ENCODE measurements at places on chromosomes 16 and 17.

DNA sequence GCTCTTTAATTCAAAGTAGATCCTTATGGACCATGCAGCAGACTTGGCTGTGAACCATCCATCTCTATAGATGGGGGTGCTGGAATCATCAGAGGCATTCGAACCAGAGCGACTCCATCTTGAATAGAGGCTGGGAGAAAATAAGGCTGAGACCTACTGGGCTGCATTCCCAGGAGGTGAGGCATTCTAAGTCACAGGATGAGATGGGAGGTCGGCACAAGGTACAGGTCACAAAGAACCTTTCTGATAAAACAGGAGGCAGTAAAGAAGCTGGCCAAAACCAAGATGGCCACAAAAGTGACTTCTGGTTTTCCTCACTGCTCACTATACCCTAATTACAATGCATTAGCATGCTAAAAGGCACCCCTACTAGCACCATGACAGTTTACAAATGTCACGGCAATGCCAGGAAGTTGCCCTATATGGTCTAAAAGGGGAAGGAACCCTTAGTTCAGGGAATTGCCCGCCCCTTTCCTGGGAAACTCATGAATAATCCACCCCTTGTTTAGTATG lies 89.2 kb upstream of the BRD7 start:
- no peak overlapping the region for H3K4me3 ChIP-seq
- no peak overlapping the region for H3K27ac ChIP-seq
- no peaks in the 10 kb centered on the region for H3K4me1 ChIP-seq
- H3K27me3 ChIP-seq: no peaks in the 10 kb centered on the region

GRCh38 chr17:41354536-41354935 lies 3.9 kb upstream of the KRT33A start:
- DNase-seq: no peak
- H3K36me3 ChIP-seq: no peaks in the 10 kb centered on the region
- no peak overlapping the region for H3K4me3 ChIP-seq
- no peaks in the 10 kb centered on the region for H3K27me3 ChIP-seq
- H3K27ac ChIP-seq: no peak overlapping the region

DNA sequence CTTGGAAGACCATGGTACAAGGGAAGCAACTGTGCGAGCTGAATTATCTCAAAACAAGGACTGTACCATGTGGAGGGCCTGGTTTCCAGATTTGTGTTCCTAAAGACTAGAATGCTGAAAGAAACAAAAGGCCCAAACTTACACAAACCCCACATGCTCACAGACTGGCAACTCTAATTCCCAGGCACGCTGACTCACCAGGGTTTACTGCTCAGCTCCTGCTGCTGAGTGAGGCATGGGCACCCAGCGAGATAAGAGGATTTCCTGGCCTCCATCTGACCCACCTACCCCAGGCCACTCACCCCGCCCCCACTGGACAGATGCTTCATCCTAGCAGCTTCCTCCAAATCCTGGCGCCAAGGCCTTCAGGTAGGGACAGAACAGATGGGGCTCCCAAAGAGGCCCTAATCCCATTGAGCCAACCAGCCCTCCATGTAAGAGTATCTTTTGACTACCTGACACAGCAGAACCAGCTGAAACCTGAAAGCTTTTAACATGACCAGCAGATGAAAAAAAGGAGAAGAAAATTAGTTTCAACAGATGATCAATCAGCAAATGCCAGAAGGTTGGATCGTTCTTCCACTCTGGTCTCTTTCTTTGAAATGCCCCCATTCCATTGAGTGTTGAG lies 33.9 kb downstream of the DCUN1D3 start:
- no peak overlapping the region for H3K4me3 ChIP-seq
- DNase-seq: peak; percentile 82
- peaks cover 73% of the 10 kb centered on the region for H3K4me1 ChIP-seq

- no peak for DNase-seq
- no peaks in the 10 kb centered on the region for H3K36me3 ChIP-seq
- H3K27ac ChIP-seq: peak overlapping the region; percentile 54
- H3K4me1 ChIP-seq: peaks cover 25% of the 10 kb centered on the region
- no peaks in the 10 kb centered on the region for H3K27me3 ChIP-seq
These were observed 11.7 kb downstream of the ERN1 start for GRCh38 chr17:64117981-64118979.

- no peaks in the 10 kb centered on the region for H3K27me3 ChIP-seq
- no peak for DNase-seq
- H3K4me3 ChIP-seq: peak overlapping the region; percentile 8
- H3K36me3 ChIP-seq: no peaks in the 10 kb centered on the region
- no peaks in the 10 kb centered on the region for H3K4me1 ChIP-seq
These were observed 78.1 kb upstream of the DHX40 start for GRCh38 chr17:59487161-59487873.

GRCh38 chr17:1515640-1516387 lies 598 bp downstream of the INPP5K start:
- no peaks in the 10 kb centered on the region for H3K27me3 ChIP-seq
- peak overlapping the region; percentile 91 for H3K4me3 ChIP-seq
- H3K27ac ChIP-seq: peak overlapping the region; percentile 92

GRCh38 chr16:31074814-31075183 lies 577 bp downstream of the ZNF646 start:
- H3K27ac ChIP-seq: peak overlapping the region; percentile 95
- peaks cover 37% of the 10 kb centered on the region for H3K36me3 ChIP-seq
- no peaks in the 10 kb centered on the region for H3K27me3 ChIP-seq
- H3K4me1 ChIP-seq: peaks cover 20% of the 10 kb centered on the region
- H3K4me3 ChIP-seq: peak overlapping the region; percentile 91

DNA sequence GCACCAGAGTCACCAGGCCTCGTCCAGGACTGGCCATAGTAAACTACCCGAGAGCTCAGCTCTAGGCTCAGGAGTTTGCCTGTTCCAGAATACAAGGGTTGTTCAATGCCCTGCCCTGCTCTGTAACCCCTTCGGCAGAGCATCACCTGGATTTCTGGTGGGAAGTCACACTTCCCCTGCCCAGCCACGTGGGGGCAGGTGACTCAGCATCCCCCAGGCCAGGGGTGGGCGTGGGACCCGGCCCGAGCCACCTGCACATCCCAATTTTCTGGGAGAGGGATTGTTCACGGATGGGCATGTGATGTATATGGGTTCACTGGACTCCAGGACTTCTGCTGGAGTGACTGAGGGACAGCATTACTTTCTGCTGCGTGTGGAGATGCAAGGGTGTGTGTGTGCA lies 25.8 kb downstream of the COX4I1 start:
- H3K4me3 ChIP-seq: no peak overlapping the region
- DNase-seq: no peak
- H3K27me3 ChIP-seq: peaks cover 46% of the 10 kb centered on the region
- H3K27ac ChIP-seq: no peak overlapping the region

- no peaks in the 10 kb centered on the region for H3K36me3 ChIP-seq
- H3K4me1 ChIP-seq: no peaks in the 10 kb centered on the region
- no peaks in the 10 kb centered on the region for H3K27me3 ChIP-seq
- H3K4me3 ChIP-seq: no peak overlapping the region
- H3K27ac ChIP-seq: no peak overlapping the region
These were observed 180.0 kb downstream of the TOX3 start for GRCh38 chr16:52366983-52367382.

GRCh38 chr16:5526826-5527225 lies 429.2 kb upstream of the EEF2KMT start:
- no peaks in the 10 kb centered on the region for H3K36me3 ChIP-seq
- no peak overlapping the region for H3K27ac ChIP-seq
- H3K4me3 ChIP-seq: no peak overlapping the region
- DNase-seq: no peak

DNA sequence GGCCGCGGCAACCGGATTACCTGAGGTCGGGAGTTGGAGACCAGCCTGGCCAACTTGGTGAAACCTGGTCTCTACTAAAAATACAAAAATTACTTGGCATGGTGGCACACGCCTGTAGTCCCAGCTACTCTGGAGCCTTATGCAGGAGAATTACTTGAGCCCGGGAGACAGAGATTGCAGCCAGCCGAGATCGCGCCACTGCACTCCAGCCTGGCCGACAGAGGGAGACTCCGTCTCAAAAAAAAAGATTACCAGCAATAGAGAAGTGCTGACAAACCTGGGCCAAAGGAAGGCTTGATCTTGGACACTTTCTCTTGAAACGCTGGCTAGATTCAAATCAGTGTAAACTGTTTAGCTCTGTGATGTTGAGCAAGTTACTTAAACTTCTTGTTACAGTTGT lies 4.3 kb downstream of the MT1H start:
- peaks cover 3% of the 10 kb centered on the region for H3K27me3 ChIP-seq
- DNase-seq: no peak
- H3K4me1 ChIP-seq: peaks cover 15% of the 10 kb centered on the region

DNA sequence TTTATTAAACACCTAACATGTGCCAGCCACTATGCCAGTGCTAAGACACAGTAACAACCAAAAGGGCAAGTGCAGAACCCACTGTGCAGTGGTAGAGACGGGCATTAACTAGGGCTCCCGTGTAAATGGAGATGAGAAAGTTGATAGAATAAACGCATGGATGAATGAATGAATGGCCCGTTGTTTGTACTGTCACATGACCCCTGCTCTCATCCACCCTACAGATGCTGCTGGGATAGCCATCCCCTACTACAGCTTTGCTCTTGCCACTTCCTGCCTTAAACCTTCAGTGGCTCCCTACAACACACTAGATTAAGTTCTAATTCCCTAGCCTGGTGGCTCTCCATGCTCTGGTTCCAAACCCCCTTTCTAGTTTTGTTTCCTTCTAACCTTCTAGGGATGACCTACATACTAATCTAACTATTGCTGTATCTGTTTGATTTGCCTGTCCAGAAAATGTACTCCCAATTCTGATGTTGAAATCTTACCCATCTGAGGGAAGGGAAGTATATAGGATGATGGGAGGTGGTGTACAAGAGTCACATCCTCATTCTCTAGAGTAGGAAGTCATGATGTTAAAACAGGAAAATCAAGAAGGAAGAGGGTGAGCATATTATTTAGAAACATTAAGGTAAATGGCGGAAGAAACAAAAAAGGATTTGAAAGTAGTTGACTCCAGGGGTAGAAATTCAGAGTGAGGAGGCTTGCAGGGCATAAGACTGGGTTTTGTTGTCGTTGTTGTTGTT lies 11.4 kb upstream of the TNRC6C start:
- H3K27me3 ChIP-seq: no peaks in the 10 kb centered on the region
- no peak for DNase-seq

DNA sequence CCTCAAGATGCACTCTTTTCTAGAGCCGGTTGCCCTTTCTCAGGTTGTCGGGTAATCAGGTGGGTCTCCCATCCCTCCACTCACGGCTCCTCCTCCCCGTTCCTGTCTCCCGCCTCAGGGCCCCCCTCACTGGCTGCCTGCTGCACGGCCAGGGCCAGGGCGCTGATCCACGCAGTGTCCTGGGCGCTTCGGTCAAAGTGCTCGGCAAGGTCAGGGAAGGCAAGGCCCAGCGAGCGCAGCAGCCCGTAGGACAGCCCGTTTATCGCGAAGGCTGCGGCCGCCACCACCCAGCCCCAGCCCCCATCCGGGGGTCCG lies 753 bp downstream of the SLC16A11 start:
- no peak overlapping the region for H3K27ac ChIP-seq
- H3K4me1 ChIP-seq: no peaks in the 10 kb centered on the region
- no peaks in the 10 kb centered on the region for H3K36me3 ChIP-seq
- peaks cover 8% of the 10 kb centered on the region for H3K27me3 ChIP-seq
- DNase-seq: no peak
- peak overlapping the region; percentile 31 for H3K4me3 ChIP-seq

DNA sequence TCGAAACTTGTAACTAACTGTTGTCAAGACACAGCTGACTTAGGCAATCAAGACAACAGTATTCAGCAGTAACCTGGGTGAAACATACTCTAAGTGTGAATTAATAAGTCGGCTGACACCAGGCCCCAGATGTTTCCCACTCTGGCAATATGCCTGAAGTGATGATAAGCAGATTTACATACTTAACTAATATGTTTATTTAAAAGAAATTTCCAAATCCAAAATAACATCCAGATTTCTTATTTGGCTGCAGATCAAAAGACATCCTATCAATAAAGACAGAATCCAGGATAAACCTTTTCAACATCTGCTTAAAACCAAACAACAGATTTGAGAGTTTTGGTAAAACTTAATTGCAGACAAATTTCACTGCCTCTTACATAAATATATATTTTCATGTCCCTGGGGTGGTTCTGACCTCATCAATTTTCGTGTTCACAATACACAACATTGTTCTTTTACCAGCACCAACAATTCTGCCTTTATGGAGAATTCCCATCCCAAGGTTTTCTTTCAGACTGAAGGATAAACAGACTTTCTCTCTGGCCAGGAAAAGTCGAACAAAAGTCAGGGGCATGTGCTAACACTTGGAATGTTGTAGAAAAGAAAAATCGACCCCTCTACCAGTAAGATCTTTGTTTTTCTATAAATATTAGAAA lies 45.1 kb upstream of the TOX3 start:
- no peak for DNase-seq
- H3K27me3 ChIP-seq: no peaks in the 10 kb centered on the region
- no peaks in the 10 kb centered on the region for H3K36me3 ChIP-seq
- no peak overlapping the region for H3K4me3 ChIP-seq
- no peaks in the 10 kb centered on the region for H3K4me1 ChIP-seq

GRCh38 chr16:89338863-89339262 lies 121.4 kb downstream of the ZNF778 start:
- no peak overlapping the region for H3K27ac ChIP-seq
- peaks cover 37% of the 10 kb centered on the region for H3K4me1 ChIP-seq
- no peak overlapping the region for H3K4me3 ChIP-seq
- no peaks in the 10 kb centered on the region for H3K27me3 ChIP-seq
- no peaks in the 10 kb centered on the region for H3K36me3 ChIP-seq
- peak; percentile 11 for DNase-seq

DNA sequence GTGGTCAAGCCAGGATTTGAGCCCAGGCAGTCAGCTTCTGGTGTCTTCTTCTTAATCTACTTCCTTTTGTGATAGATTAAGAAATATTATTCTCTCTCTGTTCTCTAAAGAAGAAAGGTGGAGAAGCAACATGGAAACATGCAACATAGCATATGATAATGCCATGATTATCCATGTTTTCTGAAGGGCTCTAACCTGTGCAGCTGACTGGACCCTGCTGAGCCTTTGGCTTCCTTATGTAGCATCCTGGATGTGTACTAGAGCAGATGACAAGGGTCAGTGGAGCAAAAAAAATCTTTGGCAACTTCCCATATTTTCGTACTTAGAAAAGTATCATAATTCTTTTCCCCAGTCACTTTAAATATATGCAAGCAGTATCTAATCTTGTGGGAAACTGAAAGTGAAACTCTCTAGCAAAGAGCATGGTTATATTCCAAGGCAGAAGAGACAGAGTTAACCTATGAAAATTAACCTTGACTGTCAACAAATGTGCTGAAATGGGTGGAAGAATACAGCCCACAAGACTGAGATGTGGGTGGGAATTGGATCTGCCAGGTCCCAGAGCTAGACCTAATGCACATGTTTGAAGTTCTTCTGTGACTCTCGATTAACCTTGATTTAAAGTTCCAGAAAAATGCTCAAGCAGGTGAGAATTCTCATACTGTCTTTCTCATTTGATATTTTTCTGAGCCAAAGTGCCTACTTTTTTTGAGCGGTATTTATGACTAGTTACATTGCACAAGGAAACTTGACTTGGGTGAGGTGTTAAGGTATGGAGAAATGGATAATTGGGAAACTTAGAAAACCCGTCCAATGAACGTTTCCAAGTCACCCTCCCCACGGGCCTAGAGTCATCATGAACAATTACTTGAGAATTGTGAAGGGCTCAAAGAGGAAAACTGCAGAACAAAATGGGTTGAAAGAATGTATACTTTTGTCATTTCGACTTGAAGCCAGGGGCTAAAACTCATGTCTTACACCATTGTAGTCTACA lies 248.6 kb downstream of the FTO start:
- no peak overlapping the region for H3K4me3 ChIP-seq
- DNase-seq: no peak
- no peaks in the 10 kb centered on the region for H3K36me3 ChIP-seq

GRCh38 chr16:15898654-15899053 lies 10.3 kb upstream of the CEP20 start:
- no peak overlapping the region for H3K4me3 ChIP-seq
- DNase-seq: no peak
- no peaks in the 10 kb centered on the region for H3K4me1 ChIP-seq
- H3K27ac ChIP-seq: no peak overlapping the region
- no peaks in the 10 kb centered on the region for H3K27me3 ChIP-seq
